ENCODE measurements at places on chromosomes 13 and 19.

GRCh38 chr13:96460609-96461008, 370.7 kb downstream of the HS6ST3 start:
- no peak for DNase-seq

- DNase-seq, result no peak
Measured at GRCh38 chr13:90726375-90726774, 621.1 kb upstream of the MIR17HG start.

GRCh38 chr13:97226013-97226412, 3.9 kb downstream of the MBNL2 start:
- DNase-seq, result no peak

DNA sequence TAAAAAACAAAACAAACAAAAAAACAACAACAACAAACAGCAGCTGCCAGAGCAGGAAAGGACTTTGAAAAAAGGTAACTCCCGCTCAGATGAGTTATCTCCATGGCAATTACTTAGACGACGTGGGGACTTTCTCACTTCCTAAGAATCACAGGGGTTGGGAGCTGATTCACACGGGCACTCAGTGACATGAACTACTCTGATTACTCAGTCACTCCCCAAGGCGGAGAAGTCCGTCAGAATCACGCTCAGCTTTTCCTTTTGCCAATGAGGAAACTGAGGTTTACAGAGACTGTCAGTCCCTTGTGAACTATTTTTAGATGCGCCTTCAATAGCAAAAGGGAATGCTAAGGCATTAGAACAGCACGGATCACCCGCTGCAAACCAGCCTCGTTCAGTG, 32.3 kb upstream of the MATK start:
- no peak for DNase-seq

DNA sequence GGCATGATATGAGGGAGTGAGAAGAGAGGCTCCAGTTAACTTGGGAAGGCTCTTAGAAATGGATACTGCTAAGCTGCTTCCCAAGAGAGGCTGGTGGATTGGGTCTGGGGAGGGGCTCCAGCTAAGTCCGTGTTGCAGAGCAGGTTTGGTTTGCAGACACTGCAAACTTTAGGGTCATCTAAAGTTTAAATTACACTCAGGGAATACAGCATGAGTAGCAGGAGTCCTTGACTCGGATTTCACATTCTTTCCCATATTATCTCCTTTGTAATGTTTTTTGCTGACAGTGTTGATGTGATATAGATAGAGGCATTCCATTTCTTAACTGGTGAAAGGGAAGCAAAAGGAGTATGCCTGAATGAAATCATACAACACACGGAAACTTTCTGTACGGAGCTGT, 31.9 kb downstream of the SGCG start:
- no peak for DNase-seq

GRCh38 chr13:80873589-80873988, 532.7 kb upstream of the SPRY2 start:
- DNase-seq, result no peak

DNA sequence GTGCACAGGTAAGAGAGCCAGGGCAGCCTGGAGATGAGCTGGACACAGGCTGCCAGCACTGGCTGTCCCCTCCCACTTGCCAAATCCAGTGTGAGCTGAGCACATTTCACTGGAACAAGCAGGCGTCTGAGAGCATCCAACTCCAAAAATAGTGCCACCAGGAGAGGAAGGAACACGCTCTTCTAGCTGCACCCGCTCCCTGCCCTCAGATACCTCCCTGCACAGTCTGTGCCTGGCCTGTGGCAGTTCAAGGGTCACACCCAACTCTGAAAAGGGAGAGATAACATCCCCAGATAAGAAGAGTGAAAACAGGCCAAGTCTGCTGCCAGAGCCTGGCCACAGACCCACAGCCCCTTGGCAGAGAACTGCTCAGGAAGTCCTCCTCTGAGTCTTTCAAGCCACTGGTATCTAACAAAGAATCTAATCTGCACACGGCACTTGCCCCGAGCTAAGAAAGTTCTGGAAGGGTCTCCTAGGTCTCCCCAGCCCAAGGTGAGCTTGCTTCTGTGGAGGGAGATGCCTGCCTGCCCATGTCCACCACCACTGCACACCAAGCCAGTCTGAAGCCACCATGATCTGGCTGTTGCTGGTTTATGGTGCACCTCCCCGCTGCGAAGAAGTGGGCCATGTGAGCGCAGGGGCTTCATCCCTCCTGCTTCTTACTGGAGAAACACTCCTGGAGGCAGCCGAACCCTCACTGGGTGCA, 14.7 kb downstream of the ELL start:
- DNase-seq, result peak; percentile 15

DNA sequence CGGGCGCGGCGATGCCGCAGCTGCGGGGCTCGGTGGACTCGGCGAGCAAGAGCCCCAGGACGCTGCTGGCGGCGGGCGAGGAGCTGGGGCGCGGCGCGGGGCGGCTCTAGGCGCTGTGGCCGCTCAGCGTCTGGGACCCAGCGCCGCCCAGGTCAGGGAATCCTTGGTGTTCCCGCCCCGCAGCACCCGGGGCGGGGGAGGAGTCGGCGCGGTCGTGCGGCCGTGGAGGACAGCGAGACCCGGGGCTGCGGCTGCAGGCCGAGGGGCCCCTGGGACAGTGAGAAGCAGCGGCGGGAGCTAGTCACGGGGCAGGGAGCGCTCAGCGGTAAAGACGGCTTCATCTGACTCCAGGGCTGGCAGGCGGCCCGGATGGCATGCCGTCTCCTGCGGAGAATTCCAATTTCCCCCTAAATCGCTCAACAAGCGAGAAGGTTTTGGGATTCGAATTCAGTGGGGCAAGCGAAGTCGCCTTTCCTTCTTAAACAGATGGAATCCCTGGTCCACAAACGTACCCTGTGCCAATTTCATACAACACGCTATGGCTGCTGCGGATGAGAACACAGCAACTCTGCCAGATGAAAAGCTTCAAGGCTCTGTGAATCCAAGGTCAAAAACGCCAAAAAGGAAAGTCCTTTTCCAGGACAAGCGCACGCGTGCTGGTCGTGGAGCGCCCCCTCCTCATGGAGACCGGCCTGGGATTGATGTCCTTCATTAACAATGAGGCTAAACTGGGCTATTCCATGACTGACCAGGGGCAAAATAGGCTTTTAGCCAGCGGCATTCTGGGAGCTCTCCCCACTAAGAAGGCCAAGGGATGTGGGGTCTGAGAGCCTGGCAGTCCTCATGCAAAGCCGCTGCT, 4.2 kb upstream of the ZSCAN4 start:
- DNase-seq, result no peak

GRCh38 chr19:33640773-33641172, 19.0 kb downstream of the CHST8 start:
- no peak for DNase-seq

GRCh38 chr13:110309661-110310524, 2.8 kb downstream of the COL4A2 start:
- DNase-seq, result no peak

DNA sequence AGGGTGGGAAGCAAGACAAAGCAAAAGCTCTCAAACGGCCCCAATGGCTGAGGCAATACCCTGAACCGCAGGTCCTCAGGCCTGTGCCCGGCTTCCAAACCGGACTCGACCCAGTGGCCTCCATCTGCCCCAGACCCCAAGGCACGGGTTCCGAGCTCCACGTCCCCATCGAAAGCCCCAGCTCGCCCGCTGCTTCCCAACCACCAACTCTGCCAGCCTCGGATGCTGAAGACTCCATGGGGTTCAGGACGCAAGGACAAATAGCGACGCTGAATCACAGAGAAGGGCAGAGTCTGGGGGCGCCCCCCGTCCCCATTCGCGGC, 559 bp downstream of the POLR2E start:
- no peak for DNase-seq

Data from activated T-helper 1 cell treated with Interleukin-2 at 50 U/mL for 16 hours (primary cell).